ENCODE measurements at places on chromosomes 5 and 9.
A peak's percentile ranks its signal among the peaks of the same experiment; 100 is the strongest.

DNA sequence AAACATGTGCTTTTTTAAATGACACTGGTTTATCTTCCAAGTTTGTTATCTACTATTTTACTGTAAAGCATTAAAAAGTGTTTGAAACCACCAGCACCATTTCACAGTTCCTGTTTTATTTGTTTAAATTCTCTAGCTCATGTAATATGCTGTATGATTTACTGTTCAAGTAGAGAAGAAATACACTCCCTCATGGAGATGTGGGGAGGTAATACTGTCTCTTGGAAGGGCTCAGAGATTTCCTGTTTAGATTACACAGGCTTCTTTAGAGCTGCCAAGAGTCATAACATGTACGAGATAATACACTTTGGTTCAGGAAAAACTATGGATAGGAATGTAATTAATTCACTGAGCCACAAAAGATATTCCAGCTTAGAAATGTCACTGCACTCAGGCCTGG is 135.0 kb upstream of the CCDC152 start:
- DNase-seq, result no peak

DNA sequence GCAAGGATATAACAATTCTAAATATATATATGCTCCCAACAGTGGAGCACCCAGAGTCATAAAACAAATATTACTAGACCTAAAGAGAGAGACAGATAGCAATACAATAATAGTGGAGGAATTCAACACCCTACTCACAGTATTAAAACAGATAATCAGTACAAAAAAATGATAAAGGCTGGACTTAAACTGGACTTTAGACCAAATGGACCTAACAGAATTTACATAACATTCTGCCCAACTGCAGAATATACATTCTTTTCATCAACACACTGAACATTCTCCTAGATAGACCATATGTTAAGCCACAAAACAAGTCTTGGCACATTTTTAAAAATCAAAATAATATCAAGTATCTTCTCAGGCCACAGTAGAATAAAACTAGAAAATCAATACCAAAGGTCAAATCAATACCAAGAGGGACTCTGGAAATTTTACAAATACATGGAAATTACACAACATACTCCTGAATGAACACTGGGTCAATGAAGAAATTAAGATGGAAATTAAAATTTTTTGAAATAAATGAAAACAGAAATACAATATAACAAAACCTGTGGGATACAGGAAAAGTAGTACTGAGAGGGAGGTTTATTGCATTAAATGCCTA is 100.8 kb downstream of the FBXL17 start:
- DNase-seq, result no peak

DNA sequence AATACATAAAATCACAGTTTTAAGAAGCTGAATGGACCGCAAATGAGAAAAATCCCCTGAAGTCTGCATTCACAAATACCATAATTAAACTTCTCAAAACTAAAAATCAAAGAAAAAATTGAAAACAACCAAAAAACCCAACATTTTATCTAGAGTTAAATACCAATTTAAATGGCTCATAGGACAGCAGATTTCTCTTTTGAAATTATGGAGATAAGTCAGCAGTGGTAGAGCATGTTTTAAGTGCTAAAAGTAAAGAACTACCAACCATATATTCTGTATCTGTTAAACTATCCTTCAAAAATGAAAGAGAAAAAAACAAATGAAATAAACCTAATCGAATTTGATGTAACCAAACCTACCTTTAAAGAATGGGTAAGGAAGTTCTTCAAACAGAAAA is 862.8 kb downstream of the TAF11L14 start:
- DNase-seq, result no peak

DNA sequence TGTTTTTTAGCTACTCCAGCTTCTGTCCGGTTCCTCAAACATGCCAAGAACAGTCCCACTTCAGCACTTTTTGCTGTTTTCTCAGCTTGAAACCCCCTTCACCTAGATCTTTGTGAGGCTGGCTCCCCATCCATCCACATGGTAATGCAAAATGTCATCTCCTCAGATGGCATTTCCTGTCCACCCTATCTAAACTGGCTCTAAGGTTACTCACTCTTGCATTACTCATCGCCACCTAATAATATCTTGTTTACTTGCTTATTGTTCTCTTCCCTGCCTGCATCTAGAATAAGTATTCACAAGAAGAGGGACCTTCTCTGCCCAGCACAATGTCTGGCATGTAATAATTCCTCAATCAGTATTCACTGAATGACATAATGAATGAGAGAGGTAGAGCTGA is 220.1 kb downstream of the FAM114A2 start:
- DNase-seq, result no peak

DNA sequence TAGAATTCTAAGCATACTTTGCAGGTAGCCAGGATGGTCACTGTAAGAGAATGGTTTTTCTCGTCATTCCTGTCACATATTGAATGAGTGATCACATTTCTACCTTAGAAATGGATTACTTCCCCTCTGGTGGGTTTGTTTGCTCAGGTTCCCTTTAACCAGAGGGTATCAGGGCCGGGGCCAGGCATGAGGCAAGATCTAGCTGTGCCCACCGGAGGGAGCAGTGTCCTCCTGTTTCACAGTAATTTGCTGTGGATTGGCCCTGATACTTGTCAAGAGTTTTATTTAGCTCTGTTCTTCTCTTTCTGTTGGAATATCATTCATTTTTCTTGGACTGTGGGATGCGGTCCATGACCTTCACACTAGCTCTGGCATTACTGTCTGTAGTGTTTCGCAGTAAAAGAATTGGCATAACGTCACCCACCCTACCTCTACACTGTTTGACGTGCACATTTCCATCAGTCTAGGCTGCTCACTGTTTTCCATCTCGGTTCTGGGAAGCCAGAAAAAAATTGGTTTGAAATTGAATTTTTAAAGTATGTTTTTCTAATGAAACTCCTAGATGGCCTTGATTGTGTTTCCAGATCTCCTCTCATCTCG is 42.4 kb upstream of the ZBED3 start:
- no peak for DNase-seq

DNA sequence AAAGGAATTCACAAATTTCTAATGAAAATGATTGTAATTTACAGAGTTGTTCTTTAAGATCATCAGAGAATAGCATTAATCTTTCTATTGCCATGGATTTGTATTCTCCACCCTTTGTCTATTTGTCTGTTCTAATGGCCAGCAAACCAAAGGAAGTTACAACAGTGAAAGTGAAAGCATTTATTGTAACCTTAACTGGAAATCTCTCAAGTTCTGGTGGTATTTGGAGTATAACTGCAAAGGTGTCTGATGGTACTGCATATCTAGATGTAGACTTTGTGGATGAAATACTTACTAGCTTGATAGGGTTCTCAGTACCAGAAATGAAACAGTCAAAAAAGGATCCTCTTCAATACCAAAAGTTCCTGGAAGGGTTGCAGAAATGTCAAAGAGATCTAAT is 21.7 kb downstream of the RMI1 start:
- DNase-seq, result no peak

DNA sequence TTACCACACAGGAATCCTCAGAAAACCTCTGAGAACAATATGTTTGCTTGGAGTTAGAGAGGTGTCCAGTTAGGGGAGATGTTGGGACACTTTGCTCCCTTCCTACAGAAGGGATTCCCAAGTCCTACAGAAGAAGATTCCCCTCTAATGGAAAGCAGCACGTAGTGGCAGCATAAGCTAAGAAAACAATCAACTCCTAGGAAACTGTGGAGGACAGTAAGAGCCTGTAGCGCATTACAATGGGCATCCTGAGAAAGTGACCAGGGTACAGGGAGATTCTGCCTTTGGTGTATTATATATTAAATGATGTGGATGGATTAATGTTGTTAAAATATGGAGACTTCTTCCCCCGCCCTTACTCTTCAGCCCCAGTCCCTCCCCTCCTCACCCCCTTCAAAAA is 13.9 kb upstream of the RIC1 start:
- no peak for DNase-seq

GRCh38 chr5:96616801-96617200 is 45.4 kb upstream of the CAST start:
- DNase-seq, result no peak

GRCh38 chr5:133662578-133662977 is 50.2 kb upstream of the FSTL4 start:
- DNase-seq, result no peak

GRCh38 chr5:180334176-180334575 is 19.0 kb downstream of the GFPT2 start:
- no peak for DNase-seq

DNA sequence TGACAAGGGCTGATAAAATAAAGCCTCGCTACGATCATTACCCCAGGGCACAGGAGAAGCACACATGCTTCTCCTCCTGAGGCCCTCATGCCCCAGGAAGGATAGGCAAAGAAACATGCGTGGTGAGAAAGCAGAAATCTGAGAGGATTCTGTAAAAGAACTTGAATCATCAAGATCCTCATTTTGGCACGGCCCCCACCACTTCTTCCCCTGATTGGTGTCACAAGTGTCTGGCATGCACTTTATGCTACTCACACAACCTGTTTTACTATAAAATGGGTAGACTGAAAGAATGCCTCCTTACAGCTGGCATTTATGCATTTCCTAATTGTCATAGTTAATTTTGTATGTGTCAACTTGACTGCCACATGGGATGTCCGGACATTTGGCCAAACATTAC is 32.1 kb downstream of the PCA3 start:
- DNase-seq, result no peak

GRCh38 chr9:89439571-89439970 is 58.3 kb downstream of the SEMA4D start:
- no peak for DNase-seq

GRCh38 chr9:126842977-126843799 is 17.3 kb upstream of the ZBTB34 start:
- peak; percentile 90 for DNase-seq

DNA sequence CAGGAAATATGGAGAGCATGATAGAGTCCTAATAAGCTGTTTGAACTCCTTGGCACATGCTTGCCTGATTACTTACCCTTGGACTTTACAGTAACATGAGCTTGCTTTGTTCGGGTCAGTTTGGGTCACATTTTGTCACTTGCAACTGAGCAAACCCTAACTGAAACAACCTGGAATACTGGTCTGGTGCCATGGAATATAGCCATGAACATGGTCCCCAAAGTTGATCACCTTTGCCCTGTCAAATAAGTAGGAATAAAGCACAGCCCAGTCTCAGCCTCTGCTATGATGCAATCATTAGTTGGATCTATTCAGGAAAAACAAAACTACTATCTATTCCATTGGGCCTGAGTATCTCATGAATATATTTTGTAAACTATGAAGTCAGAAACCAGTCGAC is 18.2 kb downstream of the CDO1 start:
- no peak for DNase-seq

DNA sequence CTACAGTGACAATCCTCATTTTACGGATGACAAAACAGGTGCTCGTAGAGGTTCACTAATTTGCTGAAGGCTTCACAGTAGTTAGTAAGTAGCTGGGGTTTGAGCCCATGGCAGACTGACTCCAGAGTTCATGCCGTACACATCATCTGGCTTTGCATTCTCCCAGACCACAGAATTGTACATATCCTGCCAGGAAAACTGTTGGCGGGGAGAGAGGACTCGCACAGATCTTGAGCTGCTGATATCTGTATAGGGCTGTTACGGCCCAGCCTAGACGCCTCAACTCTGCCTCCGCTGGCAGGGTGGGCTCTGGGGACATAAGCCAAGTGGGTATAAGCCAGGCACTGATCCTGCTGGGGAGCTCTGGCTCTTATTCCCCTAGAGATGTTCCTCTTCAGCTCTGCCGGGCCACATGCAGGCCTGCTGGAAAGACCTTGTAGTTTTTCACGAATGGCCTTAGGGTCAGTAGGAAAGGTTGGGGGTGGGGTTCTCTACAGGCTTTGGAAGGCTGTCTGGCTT is 16.3 kb downstream of the LARP1 start:
- DNase-seq, result peak; percentile 23

GRCh38 chr5:425714-426113 is 17.3 kb upstream of the EXOC3 start:
- no peak for DNase-seq

- DNase-seq, result no peak
These were observed 513.6 kb upstream of the C9orf72 start for GRCh38 chr9:28086881-28087280.

DNA sequence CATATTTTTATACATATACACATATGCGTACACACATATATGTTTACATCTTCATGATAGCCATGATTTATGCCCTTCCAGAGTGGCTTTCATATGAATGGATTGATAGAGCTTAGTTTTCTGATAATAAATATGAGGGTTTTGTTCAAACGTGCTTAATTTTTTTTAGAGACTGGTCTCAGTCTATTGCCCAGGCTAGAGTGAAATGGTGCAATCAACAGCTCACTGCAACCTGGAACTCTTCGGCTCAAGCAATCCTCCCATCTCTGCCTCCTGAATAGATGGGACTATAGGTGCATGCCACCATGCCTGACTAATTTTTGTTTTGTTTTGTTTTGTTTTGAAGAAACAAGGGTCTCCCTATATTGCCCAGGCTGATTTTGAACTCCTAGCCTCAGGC is 48.6 kb upstream of the ZSWIM6 start:
- no peak for DNase-seq

DNA sequence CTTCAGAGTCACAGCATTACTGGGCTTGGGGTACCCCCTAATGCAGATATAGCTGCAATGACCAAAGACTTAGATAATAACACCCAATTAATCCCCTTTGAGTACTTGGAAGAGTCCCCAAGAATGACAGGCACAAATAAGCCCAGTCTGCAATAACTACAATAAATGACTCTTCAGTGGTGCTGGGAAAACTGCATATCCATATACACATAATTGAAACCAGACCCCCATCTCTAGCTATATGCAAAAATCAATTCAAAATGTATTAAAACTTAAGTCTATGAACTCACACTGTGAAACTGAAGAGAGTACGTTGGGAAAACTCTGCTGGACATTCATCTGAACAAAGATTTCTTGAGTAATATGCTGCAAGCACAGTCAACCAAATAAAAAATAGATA is 422.5 kb downstream of the CDH18 start:
- no peak for DNase-seq

- DNase-seq, result no peak
These were observed 13.2 kb upstream of the ADGRD2 start for GRCh38 chr9:124437086-124437485.

DNA sequence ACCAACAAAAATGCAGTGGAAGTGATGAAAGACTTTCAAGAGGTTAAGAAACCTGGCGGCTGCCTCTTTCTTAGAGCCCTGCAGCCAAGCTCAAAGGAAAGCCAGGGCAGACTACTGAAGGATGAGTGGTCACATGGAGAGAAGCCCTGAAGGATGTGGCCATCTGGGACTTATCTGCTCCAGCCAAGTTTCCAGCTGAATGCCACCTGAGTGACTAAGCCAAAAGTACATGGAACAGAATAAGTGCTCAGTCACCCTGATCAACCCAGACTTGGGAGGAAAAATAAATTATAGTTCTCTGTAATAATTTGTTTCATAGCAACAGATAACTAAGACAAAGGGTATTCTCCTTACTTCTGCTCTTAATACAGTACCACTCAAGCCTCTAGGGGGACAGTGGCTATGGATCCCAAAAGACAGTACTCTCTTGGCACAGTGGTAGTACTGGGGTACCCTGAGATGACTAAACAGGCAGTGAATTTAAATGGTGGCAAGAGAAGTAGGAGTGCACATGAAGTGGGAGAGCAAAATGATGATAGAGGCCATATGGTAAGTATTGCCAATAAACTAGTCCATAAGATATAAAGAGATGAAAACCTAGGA is 182.3 kb downstream of the ELAVL2 start:
- DNase-seq, result no peak

Measured in globus pallidus (tissue), 1 donor.